A549 treated with CpdA at 1 μM for 4 hours (cell line): ENCODE measurements at places on chromosomes 6 and 20. TPM values are rescaled to one million over a fixed set of nuclear protein-coding genes. Genes with fewer than 3 reads are reported as not detected.

Gene ROS1
- 0.05 to 0.20 TPM (median 0.18 TPM) in 5 replicates for total RNA-seq

Gene IL17A
- not detected in 5 replicates for total RNA-seq

Gene RHAG
- total RNA-seq: 0.03 to 0.07 TPM in 2 of 5 replicates, not detected in the others

Gene ID4
- 1.2 to 2.6 TPM (median 2.1 TPM) in 5 replicates for total RNA-seq

Gene FGD2
- not detected in 5 replicates for total RNA-seq

Gene GGTLC1
- total RNA-seq: not detected in 5 replicates

Gene OR2H2
- not detected in 5 replicates for total RNA-seq

Gene COQ3
- 8.8 to 11.7 TPM (median 10.5 TPM) in 5 replicates for total RNA-seq
